ENCODE measurements at places on chromosomes 1 and 21.

GRCh38 chr1:156379420-156380165 is 10.6 kb downstream of the RHBG start:
- peak; percentile 15 for DNase-seq

- DNase-seq = peak; percentile 93
Measured at GRCh38 chr1:47189844-47190508, at the start of gene PDZK1IP1. TSS of gene PDZK1IP1 (minus strand) at chr1:47190036. CDS start at chr1:47189932, 104 bp downstream.

DNA sequence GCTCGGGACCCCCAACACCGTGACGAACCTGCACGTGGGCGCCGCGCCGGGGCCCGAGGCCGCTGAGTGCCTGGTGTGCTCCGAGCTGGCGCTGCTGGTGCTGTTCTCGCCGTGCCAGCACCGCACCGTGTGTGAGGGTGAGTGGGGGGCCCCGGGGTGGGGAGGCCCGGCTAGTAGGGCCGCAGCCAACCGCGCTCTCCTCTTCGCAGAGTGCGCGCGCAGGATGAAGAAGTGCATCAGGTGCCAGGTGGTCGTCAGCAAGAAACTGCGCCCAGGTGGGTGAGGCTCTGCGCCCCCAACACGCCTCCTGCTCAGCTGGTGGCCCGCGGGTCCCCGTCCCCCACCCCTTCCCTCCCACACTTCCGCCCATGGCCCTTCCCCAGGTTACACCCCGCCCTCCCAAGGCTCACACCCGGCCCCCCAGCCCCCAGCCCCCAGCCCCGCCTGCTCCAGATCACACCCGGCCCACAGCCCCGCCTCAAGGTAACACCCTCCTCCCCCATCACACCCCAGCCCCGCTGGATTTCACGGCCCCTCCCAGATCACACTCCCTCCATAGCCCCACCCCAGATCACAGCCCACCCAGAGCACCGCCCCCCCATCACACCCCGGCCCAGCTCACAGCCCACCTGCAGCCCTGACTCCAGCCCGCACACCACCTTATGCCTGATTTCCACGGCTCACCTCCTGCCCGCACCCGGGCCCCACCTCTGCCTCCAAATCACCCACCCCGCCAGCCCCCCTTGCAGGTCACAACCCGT is 2.4 kb upstream of the MMP23B start:
- DNase-seq = no peak

DNA sequence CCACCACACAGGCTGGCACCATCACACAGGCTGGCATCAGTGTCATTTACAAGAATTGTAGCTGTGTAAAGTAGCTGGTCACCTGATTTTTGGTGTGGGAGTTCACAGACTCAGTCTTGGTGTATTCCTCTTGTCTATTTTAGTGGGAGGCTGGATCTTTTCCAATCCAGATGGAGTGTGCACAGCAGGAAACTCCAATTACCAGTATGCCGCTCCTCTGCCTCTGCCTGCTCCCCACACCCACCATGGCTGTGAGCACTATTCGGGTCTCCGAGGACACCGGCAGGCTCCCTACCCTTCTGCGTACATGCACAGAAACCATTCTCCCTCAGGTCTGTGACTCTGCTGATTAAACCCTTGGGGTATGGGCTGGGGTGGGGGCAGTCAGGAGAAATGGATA is 24.2 kb downstream of the TBX19 start:
- DNase-seq = no peak

DNA sequence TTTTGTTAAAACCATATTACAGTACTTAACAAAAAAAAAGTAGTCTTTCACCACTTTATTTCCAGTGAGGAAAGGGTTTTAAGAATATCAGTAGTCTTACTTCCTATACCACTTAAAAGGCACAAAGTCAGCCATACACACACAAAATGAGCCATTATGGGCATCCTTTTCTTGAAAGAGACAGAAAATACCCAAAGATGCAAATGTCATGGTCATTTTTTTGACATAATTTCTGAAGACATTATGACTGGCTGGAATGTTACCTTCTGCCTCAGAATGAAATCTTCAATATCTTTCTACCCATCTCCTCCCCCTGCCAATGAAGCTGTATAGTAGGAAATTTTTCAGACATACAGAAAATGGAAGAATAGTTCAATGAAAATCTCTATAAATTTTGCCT is 237.7 kb downstream of the SLC45A1 start:
- no peak for DNase-seq

Measured in cardiac fibroblast (primary cell).